ENCODE measurements at places on chromosomes 6 and 20.

DNA sequence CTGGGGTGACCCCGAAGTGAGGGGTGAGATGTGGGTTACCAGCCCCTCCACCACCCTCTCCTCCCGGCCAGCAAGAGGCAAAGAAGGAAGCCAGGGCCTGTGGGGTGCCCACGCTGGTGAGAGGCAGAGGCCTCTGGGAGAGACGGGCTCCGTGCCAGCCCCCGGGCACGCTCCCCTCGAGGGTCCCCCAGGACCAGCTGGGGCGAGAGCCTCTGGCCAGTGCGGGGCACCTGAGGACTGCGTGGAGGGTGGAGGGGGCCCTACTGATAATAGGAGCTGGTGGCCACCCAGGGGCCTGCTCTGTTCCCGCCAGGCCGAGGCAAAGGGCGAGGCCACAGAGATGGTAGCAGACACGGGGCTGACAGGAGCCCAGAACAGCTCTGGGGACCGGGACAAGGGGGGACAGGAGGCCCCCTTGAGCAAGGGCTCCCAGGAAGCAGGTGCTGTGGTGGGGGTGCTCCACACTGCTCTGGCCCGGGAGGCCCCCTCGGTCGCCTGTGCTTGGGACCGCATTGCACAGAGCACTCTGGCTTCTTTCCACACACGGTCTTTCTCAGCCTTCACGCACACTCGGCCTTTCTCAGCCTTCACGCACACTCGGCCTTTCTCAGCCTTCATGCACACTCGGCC is 226.9 kb downstream of the TTLL2 start:
- DNase-seq = no peak

- no peak for DNase-seq
Measured at GRCh38 chr6:28927846-28928245, 4.1 kb upstream of the TRIM27 start.

DNA sequence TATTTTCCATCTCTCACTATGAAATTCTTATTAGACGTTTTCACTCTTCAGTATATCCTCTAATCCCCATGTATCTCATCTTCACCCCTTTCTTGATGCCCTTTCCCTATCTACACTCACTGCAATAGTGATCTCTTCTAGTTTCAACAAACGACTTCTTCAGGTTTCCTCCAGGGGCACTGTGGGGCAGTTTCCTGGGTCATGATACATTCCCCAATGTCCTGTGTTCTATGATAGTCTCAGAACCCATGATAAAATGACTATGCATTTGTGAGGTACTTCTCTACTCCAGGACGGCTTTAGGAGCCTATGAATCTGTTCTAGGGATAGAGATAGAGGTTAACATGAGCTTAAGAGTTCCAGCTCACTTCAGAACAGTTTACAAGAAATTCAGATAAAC is 183.3 kb downstream of the FOXC1 start:
- DNase-seq = peak; percentile 30

DNA sequence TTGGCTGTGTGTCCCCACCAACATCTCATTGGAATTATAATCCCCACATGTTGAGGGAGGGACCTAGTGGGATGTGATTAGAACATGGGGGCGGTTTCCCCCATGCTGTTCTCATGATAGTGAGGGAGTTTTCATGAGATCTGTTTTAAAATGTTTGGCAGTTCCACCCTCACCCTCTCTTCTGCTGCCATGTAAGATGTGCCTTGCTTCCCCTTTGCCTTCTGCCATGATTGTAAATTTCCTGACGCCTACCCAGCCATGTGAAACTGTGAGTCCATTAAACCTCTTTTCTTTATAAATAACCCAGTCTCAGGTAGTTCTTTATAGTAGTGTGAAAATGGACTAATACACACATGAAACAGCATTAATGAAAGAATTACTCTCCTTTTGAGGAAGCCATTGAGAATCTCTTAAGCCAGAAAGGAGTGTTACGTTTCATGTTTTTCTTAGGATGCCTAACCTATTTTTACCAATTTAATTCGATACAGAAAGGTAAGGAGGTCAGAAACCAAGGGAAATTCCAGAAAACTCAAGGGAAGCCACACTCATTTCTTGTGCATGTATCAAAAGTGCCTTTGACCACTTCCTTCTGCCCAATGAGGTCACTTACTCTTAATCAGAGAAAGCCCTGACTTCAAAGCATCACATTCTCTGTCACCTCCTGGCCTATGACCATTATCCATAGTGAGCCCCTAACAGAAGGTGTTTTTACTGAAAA is 24.7 kb upstream of the HINT3 start:
- peak; percentile 39 for DNase-seq

- peak; percentile 18 for DNase-seq
Measured at GRCh38 chr6:116779573-116780164, 14.2 kb upstream of the FAM162B start.

GRCh38 chr6:72267470-72267869 is 354.4 kb upstream of the KCNQ5 start:
- DNase-seq = no peak

DNA sequence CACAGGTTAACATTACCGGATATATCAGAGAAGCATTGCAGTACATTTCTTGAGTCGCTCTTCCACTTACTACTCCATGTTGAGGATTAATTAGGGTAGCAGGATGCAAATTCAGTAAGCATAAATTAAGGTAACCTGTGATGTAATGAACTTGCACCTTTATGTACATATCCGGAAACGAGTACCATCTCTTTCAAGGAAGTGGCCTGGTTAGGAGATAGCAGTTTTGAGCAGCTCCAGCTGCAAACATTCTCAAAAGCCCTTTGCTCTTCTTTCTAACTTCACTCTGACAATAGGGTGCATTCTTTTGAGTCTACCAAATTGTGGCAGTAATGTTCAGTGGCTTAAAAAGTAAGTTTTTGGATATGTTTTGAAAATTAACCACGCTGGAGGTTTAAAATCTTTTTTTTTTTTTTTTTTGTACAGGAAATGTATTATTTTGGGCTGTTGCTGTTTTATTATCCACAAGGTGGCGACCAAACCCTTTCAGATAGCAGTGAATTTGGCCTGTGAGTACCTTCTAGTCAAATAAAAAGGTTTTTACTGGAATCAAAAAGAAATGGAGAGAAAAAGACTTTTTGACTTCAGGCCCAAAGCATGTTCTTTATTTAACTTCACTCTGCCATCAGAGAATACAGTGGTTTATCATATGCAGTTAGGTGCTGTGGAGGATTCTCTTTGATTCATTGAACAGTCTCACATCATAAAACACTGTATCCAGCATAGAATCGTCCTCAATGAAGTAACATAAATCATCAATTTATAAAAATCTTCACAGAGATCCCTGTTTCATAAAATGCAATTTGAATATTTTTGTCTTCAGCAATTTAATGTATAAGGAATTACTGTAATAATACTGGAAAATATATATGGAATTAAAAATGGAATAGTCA is 8.9 kb downstream of the FAM217B start:
- peak; percentile 55 for DNase-seq

GRCh38 chr20:44448753-44449546 is 26.7 kb upstream of the TTPAL start:
- DNase-seq = no peak

GRCh38 chr20:32227744-32228688 is 20.3 kb downstream of the POFUT1 start:
- DNase-seq = no peak

DNA sequence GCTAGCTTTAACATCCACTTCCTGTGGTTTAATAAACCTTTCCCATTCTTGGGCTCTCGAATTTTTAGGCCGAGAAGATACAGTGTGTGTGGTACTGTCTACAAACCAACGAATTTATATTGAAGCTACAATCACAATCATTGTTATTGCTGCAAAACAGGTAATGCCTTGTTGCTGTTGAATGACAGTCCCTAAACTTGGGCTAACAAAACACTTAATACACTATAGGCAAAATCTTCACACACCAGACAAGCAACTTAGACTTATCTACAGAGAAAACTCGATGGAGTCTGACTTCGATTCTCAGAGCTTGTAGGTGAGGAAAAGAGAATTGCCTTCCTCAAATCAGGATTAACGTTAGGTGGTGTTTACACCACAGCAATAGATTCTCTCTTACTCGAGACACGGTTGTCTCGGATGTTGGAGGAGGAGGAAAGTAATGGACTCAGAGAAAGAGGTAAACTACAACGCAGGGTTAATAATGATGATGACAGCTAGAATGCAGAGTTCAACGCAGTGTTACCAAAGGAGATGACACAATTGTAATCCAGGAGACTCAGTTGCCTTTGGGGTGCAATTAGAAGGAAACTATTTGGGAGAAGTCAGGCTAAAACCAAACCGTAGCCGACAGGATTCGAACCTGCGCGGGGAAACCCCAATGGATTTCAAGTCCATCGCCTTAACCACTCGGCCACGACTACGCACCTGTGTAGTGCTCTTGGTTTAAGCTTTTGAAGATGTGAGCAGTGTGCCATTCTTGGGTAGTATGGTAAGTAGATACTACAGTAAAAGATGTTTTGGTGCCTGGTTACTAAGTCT is 32.5 kb upstream of the ZNF184 start:
- peak; percentile 84 for DNase-seq

DNA sequence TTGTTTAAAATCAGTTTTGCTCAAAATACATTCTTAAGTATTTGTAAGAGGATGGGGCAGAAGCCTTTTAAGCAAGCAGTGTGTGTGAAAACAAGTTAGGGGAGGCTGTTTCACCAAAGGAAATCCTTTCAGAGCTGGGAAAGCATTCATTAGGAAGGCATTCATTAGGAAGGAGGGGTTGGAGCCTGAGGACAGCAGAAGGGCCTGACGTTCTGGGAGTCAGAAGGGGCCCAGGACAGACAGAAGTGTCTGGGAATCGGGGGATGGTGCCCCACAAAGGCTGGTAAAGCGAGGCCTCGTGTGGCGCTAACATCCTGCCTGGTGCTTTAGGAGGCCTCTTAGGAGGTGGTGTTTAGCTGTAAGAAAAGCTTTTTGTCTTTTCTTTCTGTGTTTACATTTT is 80.6 kb upstream of the NXT1 start:
- DNase-seq = no peak

GRCh38 chr20:37995856-37996605 is 37.2 kb downstream of the TTI1 start:
- no peak for DNase-seq

- no peak for DNase-seq
Measured at GRCh38 chr6:67854098-67854497, 781.0 kb upstream of the ADGRB3 start.

DNA sequence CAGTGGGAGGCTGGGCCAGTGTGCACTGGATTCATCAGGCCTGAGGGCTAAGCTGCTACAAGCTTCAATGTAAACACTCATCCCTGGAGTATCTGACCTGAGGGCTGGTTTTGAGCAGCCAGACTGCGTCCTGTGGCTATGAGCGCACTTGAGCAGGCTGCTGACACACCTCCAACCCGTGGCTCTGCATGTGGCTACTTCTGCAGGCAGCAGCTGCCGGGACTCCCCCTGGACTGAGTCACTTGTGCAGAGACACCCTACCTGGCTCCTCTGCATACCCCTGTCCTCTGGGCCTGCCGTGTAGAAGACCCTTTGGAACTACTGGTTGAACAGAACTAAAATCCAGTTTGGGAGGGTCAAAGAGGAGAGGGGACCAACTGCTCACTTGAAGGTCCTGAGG is 172.0 kb downstream of the SCP2D1 start:
- DNase-seq = no peak

DNA sequence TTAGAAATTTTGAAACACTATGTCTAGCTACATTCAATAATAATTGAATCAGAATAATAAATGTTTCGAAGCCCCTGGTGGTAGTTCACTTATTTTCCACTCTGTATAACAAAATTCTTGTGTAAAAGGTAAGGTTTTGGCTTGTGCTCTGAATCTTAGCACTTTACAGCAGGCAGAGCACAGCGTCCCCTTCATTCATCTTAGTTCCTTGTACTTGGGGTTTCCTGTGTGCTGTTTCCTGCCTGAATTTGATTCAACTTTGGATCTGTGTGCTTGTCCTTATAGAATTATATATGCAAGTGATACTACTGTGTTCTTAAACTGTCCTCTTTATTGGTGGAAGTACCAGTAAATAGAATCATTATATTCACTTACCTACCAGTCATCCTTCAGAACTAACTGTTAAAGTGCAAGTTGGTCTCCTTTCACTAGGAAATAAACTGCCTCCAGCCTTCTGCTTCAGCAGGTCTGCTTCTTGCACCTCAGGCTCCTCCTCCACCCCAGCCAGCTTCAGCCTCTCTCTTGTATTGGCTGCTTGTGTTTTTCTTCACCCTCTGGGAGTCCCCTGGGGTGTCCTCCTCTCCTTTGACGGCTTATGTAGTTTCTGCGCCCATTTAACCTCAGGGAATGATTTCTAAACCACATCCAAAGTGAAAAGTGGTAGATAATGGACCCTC is 28.8 kb upstream of the TULP4 start:
- no peak for DNase-seq

GRCh38 chr6:159919011-159919511 is 28.3 kb downstream of the MAS1 start:
- DNase-seq = no peak

DNA sequence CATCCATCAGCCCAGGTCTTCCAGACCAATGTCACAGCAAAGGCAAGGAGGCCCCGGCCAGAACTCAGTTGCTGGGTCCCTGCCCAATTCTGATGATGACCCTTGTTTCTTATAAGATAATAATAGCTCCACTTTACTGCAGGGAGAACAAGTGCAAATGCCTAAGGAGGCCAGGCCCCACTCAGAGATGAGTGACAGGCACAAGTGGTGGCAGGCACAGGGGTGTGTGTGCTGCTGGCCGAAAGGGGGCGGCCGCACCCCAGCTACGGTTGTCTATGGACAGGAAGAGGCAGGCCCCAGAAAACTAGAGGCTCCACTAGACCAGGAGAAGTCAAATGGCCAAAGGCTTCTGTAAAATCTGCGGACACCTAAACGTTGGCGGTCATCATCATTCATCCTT is 28.6 kb downstream of the GNAS-AS1 start:
- DNase-seq = no peak

DNA sequence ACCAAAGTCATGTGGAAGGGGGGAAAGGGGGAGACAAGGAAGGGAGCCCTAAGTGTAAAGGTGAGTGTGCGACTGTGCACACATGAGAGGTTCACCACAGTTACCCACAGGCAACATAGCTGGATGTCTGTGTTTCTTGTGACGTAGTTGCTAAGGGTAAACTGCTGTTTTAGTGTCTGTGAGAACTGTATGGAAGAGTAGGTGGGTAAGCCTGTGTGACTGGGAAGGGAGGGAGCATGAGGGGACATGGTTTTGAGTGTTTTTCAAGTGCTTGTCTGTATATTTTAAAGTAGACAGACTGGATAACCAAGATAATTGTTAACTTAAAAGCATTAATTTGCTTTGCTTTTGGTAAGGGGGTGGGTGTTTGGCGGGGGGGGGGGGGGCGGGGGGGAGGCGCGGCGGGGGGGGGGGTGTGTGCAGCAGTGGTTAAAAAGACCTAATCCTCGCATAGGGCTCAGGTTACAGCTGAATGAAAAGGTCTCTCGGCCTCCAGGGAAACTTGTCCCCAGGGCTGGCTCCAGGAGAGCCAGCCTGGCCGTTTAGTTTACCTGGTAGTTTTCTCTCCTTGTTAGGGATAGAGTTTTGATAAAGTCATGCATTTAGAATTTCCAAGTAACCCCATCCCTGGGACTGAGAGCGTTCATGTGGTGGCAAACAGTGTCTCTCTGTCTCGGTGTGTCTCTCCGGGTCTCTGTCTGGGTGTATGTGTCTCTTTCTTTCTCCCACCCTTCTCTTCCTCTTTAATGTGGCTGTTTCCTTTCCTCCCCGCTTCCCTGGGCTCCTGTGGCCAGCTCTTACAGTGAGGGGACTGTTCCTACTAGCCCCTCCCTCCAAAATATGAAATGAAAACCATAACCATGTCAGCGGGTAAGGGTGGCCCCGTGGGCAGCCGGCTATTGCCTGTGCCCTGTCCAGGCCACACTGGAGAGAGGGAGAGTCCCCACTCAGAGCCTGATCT is 3.4 kb downstream of the SCUBE3 start:
- no peak for DNase-seq
